Stimulated activated CD8-positive, alpha-beta memory T cell treated with anti-CD3 and anti-CD28 coated beads, Interleukin-7, amount 100 ng/mL, for 4 hours (primary cell): ENCODE measurements at places on chromosomes 16 and 17.

DNA sequence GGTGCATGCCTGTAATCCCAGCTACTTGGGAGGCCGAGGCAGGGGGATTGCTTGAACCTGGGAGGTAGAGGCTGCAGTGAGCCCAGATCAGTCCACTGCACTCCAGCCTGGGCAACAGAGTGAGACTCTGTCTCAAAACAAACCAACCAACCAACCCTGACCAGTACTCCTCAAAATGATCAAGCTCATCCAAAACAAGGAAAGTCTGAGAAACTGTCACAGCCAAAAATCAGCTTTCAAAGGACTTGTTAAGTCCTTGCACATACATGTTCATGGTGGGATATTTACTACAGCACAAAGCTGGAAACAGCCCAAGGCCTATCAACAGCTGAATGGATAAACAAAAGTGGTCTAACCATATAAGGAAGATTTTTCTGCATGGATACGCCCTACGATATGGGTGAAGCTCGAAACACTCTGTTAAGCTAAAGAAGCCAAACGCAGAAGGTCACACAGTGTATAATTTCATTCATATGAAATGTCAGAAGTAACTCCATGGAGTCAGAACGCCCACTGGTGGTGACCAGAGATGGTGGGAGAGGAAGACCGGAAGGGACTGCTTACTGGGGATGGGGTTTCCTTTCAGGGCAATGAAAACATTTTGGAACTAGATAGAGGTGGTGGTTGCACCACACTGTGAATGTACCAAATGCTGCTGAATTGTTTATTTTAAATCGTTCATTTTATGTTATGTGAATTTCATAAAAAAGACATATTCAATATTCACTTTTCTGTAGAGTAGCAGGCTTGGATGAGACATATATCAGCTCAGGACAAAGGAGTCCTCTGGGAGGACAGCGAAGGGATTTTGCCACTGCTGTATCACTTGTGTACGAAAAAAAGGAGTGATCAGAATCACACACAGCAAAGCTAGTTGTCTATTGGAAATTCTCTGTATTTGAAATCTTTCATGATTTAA lies 17.7 kb downstream of the CCL17 start:
- no peak for DNase-seq

- DNase-seq, result no peak
These were observed 117.5 kb downstream of the NOG start for GRCh38 chr17:56710986-56711385.

DNA sequence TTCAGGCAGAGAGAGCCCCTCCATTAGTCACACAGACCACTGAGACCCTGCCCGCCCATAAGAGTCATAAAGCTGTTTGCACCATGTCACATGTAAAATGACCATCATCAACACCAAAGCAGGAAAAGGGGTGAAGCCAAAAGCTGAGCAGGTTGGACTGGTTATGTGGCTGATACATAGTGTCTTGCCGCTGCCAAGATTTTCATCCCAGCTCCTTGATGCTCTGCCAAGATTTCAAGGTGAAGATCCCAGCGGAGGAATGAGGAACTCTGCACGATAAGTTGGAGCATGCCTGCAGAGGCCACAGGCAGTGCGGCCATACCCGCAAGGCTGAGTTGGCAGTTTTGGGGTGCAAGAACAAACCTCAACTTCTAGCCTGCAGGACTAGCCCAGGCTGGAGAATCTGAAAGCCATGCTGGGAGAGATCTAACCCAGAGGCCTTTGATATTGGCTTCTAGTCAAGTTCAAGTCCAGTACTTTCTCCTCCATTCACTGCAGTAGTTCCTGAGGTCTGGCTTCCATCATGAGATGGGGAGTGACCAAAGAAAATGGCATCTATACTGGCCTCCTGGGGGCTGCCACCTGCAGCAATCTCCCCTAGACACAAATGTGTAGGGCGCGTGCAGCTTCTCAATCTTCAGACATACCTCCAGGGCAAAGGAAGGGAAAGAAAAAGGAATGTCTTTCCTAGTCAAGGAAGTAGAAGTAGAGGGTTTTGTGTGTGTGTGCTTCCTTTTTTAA lies 79.7 kb upstream of the NOL11 start:
- no peak for DNase-seq

- peak; percentile 55 for DNase-seq
These were observed 24.0 kb downstream of the PIK3R5 start for GRCh38 chr17:8941520-8941919.

DNA sequence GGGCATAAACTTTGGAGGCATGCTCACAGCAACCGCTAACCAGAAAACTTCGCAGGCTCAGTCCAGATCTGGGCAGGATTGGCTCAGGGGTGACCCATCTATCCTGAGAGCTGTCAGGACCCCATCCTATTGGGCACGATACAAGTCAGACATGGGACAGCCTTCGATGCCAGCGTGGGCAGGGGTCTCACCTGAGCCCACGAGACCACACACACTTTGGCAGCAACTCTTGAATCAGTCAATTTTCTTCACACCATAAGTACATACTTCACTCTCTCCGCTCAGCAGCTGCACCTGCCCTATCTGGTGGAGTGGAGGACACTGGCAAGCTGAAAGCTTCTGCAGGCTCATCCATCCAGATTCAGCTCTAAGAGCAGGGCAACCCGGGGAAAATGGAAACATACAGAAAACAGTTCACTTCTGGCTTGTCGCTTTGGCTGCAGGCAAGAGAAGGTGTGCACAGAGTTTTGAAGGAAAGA lies 48.3 kb downstream of the ZFHX3 start:
- no peak for DNase-seq

DNA sequence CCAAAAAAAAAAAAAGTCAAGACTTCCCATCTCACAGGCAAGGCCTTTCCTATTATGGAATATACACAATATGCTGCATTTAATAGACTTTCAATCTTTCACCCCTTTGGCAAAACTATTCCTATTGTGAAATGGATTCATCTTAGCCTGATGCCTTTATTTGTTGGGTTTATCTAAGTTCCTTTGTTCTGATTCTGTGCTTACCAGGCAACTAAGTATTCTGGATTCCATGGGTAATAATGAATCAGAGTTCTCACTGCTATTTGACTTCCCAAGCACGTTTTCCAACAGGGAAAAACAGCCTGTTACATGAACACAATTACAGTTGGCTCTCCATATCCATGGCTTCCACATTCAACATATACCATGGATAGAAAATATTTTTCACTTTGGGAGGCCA lies 135.5 kb downstream of the MYO1D start:
- DNase-seq, result no peak

DNA sequence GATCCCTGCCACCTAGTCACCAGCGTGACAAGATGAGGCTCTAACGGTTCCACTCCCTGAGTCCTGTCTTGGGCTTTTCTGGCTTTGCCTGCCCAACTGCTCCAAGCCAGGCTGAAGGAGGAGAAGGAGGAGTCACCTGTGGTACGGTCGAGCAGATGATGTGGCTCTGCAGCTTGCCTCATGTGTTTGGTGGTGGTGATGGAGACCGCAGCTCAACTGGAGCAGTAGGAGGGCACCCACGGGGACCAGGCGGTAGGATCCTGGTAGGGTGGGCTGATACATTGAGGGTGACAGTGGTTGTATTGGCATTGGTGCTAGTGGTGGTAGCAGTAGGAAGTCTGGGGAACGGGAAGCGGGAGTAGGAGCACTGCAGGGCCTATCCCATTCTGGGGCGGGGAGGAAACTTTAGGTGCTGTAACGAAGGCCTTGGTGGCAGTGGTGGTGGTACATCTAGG lies 202.8 kb upstream of the WSB1 start:
- DNase-seq, result no peak

DNA sequence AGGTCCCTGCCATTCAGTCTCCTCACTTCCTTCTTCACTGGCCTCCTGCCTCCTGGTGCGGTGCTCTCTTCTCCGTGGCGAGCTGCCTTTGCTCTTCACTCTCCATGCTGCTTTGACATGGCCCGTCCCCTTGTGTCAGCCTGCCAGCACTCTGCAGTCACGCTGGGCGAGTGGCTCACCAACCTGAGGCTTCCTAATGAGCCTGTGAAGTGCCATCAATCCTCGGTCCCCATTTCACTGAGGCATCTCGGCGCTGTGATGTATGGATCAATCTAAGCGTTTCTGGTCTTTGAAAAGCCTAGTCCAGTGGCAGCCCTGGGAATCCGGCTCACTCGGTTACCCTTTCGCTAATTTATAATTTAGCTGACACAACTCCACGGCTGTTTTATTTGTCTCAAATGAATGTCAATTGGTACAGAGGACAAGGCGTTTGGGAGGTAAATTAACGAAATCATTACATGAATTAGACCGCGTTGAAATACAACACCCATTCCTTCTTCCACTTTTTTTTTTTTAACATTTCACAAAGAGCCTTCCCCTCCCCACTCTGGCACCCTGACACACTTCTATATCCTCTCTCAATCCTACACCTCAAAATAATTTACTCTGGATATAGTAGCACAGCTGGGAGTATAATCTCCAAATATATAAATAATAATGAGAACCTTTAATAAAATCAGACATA lies 610.7 kb downstream of the TMEM114 start:
- no peak for DNase-seq

DNA sequence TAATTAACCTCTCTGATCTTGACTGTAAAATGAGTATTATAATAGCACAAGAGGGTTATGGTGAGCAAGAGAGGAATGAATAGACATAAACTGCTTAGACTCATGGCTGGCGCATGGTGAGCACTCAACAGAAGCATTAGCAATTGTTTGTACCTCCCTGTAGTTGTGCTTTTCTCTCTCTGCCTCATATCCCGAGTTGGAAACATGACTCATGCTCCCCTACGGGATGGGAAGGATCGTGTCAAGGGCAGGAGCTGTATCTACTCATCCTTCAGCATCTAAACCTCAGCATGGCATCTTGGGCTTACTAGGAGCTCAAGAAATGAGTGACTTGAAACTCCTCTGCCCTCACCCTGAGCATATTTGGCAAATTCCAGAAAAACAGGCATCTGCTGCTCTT lies 299.6 kb downstream of the MAP2K4 start:
- DNase-seq, result no peak

DNA sequence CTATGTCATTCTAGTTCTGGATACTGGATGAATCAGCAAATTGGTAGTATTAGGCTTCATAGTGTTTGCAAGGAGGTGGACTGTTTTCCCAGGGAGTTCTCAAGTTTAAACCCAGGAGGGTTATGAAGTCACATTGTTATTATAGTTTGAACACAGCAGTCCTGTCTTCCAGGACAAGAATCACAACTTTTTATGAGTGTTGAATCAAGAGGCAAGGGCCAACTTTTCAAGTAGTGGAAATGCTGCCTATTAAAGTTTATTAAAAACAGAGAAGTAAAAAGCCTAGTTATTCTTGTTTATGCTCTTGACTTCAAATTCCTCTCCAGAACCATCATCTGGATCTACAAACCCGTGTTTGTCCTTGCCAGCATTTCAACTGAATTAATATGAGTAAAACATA lies 86.3 kb upstream of the GOT2 start:
- no peak for DNase-seq

GRCh38 chr17:78706271-78706915 lies 75.7 kb downstream of the CYTH1 start:
- no peak for DNase-seq

DNA sequence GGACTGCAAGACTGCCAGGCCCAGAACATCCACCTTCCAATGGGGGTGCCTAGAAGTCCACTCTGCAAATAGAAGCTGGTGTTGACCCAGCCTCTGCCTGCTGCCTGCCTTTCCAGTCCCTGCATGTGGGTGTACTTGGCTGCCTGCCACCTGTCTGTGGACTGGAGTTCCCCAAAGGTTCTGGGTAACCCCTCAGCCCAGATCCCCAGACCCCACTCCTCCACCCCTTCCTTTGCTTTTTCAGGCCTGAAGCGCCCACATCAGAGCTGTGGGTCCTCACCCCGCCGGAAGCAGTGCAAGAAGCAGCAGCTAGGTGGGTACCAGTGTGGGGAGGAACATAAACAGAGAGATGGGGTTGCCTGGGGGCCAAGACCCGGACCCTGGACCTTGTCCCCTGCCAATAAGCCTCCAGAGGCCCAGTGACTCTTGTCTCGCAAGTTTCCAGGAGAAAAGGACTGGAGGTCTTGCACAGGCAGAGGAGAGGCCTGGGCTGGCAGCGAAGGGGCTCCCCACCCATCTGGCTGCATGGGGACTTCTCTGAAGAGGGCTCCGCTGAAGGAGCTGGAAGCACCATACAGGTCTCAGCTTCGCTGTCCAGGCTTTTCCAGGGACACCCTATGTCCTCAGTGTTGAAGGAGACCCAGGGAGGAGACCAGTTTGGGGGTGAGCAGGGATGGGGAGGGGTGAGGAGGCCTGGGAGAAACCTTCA lies 34.3 kb downstream of the NLRC5 start:
- DNase-seq, result peak; percentile 65

DNA sequence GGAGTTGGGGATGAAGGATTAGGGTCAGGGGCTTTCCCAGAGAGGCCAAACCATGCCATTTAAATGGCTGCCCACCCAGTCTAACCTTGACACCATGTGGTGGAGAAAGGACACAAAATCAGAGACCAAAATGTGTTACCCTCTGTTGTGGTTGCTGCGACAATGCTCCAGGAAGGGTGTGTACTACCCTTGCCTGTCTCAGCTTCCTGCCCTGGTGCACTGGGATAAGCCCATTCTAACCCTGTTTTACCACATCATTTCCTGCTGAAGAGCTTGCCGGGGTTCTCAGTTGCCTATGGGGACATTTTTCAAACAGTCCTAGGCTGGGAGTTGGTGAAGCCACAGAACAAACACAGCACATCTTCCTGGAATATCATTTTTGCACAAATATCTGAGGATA lies 4.9 kb downstream of the OR4D1 start:
- peak; percentile 23 for DNase-seq

- DNase-seq, result peak; percentile 38
These were observed 45.2 kb downstream of the MYH13 start for GRCh38 chr17:10327640-10328039.

- peak; percentile 68 for DNase-seq
These were observed 1.5 kb upstream of the MAF start for GRCh38 chr16:79601931-79602627.

DNA sequence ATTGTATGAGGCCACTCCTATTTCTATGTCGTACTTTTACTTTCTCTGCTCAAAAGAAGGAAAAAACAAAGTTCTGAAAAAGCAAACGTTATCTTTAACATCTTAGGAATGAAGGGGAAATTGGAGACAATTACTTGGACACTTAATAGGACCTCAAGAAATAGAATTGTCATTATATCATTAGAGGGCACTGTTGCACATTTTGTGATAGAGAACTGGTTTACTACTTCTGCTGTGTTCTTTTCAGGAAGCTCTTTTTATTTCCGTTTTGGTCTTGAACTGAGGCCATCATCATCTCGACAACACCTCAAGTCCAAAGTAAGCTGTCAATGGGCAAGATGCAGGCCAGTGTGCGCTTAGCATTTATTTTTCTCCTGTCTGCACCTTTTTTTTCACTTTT lies 14.6 kb downstream of the COG4 start:
- DNase-seq, result no peak
